Thoracic aorta (tissue), 2 donors: ENCODE measurements at places on chromosomes 11 and 22. TPM values are rescaled to one million over a fixed set of nuclear protein-coding genes. Genes with fewer than 3 reads are reported as not detected.

GRAP2 gene
- total RNA-seq = 1.8 TPM

GRCh38 chr11:79157738-79158137 lies 283.1 kb downstream of the TENM4 start:
- no peak for DNase-seq

SGSM1 gene
- 6.8 TPM for total RNA-seq

SMTNL1 gene
- not detected for total RNA-seq

DNA sequence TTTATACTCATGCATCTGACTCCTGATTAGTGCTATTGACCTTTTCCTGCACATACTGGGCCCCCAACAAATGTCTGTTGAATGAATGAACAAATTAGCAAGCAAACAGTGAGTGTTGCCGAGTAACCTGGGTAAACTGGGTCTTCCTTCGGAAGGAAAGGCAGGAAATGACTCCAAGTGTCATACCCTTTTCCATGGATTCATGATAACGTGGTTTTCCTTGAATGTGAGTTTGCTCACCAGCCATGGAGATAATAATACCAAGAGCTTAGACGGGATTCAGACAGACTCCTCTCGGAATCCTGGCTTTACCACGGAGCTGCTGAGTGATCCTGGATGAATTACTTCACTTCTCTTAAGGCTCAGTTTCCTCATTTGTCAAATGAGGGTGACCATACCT lies 16.7 kb downstream of the TECTA start:
- no peak for DNase-seq

GTF2H1 gene
- total RNA-seq = 32.9 TPM

DNA sequence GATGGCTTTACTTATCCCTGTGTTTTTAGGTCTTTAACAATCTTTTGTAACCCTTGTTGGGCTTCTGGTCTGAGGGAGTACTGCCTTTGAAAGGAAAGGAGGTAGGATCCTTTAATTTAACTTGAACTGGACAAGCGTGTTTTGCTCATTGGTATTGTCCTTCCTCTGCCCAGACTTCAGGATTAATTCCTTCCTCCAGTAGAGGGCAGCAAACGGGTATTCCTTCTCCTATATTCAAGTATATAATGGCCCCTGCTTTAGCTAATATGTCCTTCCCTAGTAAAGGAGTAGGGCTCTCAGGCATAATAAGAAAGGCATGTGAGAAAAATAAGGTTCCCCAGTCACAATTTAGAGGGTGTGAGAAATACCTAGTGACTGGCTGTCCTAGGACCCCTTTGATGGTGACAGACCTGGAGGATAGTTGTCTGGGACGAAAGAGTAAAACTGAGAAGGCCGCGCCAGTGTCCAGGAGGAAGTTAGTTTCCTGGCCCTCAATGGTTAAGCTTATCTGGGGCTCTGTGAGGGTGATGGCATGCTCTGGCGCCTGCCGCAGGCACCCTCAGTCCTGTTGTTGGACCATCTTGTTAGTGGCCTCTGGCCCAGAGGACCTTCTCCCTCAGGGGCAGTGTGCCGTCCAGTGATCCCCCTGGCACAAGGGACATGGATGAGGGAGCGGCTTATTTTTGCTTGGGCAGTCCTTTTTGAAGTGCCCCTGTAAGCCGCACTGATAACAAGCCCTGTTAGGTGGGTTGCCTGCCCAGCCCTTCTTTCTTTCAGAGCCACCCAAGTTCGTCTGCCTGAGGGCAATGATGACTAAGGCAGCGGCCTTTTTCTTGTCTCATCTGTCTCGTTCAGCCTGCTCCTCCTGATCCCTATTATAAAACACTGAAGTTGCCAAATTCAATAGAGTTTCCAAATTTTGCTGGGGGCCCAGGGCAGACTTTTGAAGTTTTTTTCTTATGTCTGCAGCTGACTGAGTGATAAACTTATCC lies 51.8 kb downstream of the C11orf71 start:
- no peak for DNase-seq

DNA sequence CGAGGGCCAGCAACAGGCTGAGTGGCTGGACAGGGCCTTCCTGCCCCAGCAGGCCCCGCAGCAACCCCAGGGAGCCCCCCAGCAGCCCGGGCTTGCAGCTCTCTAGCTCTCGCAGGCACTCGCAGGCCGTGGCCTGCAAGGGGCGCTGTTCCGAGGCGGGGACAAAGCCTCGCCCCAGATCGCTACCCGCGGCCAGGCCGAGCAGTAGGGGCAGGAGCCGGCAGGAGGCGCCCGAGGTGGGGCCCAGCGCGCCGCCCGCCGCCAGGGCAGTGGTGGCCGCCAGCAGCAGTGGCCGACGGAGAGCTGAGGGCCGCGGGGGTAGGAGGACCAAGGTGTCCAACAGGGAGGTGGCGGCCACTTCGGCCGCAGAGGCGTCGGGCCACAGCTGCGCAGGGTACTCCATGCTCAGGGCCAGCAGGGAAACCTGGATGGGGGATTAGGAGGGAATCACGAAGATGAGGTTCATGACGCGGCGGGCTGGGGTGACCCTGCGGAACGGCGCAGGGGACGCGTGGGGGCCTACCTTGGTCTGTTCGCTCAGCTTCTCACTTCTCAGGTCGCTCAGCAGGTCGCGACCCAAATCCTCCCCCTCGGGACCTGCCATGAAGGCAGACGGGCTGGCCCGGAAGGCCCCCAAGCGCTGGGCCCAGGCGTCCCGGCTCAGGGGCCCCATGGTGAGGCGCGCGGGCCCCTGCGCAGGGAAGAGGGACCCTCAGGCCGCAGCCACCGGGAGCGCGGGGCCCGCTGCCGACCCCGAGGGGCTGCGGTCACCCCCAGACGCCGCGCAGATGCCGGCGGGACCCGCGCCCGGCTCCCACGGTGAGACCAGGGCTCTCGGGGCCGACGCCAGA lies 632 bp downstream of the AP5B1 start:
- no peak for DNase-seq

DNA sequence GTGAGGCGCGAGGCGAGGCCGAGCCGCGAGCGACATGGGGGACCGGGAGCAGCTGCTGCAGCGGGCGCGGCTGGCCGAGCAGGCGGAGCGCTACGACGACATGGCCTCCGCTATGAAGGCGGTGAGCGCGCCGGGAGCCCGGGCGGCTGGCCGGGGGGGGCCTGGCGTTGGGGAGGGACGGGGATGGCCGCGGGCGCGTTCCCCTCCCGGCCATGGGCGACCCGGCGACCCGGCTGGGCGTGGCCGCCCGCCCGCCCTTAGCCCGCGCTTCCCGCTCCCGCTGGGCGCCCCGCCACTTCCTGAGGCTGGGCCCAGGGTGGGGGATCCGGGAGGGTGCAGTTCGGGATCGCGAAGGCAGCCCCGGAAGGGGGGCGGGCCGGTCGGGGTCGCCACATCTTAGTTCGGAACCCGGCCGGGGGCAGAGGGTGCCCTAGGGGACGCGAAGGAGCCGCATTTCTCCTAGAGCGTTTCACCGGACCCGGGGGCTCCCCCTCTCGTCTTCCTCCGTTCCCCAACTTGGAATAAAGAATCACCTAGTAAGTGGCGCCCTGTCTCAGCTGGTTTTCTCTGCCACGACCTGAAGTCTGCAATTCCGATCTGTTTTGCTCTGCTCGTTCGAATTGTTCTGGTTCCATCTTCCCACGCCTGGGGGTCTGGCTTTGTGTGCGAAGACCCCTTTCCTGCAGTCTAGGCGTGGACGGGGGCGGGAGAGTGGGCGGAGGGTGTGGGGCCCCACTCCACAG lies 536 bp downstream of the YWHAH start:
- DNase-seq = no peak

DNA sequence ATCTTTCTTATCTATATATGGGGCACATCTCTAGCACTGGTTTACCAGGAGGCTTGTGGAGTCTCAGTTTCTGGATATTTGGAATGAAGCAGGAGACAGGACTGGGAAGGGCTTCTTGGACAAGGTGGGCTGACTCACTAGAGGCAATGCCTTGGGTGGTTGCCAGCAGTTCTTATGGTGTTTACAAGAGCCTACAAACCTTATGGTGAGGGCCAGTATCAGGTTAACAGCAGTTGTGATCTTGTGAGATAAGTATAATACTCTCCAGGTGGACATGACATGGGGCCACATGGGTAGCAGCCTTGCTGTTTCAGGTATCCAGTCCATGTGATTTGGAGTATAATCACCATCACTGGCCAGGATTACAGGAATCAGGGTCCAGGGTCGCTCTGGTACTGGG lies 10.2 kb downstream of the FUT4 start:
- DNase-seq = no peak

OR8G1 gene
- not detected for total RNA-seq

DNA sequence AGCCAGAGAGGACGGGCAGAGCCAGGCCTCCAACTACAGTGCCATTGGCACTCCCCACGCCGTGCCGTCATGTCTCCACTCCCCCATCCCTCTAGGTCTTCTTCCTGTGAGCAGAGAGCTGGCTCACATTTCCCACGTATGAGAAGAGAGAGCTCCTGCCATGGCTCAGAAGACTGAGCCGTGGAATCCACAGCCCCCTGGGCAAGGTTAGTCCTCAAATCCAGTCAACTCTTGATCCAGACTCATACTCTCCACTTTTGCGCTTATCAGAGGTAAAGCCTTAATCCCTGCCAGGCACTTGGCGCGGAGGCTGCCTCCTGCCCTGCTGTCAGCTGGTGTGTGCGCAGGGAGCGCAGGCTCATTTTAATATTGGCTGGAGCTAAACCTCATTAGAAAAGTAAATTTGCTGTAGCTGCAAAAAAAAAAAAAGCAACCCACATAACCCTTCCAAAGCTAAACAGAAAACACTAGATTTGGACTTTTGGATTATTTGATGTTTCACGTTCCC lies 4.7 kb downstream of the B3GAT1 start:
- DNase-seq = no peak

- no peak for DNase-seq
Observed at GRCh38 chr11:130995266-130995665, 79.0 kb upstream of the SNX19 start.

DNA sequence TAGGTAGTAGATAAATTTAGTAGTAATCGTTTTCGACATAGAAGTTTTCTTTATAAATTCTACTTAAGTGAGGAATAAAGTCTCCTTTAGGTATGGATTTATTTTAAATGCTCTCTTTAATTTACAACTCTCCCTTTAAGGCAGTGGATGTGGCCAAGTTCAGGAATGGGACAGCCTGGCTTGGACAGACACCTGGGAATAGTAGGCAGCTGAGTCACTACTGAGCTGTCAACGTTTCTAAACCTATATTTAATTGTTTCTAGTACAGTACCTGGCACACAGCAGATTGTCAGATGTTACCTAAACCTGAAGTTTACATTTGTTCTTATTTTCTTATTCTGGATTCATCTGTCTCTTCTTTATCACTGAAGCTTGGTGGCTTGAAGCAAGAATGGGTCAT lies 85.1 kb downstream of the DEPDC5 start:
- DNase-seq = no peak

DNA sequence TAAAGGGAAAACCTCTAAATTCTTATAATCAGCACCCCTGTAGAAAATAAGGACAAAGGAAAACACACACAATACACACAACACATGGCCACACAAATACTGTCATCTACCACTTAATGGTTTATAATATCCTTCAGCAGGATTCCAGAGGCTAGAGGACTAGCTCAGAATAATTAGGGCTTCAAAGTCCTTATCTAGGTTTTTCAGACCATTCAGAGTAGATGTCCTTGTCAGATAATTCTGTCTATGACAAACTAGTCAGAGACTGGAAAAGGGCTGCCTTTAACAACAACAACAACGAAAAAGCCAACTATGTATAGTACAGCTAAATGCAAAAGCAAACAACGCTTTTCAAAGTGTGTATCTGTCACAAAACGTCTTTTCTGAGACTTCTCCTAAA lies 456.5 kb upstream of the CNTN5 start:
- DNase-seq = no peak

DNA sequence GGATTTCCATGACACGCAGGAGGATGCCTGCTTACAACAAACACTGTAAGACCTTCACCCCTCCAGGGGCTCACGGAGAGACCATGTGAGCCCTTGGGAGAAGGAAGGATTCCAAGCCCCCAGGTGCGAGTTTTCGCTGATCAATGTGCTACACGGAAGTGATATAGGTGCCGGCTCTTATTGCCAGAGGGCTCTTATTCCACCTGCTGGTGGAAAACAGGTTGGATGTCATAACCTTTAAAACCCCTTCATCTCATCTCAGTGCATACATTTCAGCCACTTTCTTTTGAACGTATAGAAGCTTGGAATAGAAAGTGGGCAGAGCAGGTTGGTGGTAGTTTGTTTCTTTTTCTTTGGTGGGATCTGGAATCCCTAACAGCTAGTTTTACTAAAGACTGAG lies 25.8 kb downstream of the LAYN start:
- no peak for DNase-seq

DNA sequence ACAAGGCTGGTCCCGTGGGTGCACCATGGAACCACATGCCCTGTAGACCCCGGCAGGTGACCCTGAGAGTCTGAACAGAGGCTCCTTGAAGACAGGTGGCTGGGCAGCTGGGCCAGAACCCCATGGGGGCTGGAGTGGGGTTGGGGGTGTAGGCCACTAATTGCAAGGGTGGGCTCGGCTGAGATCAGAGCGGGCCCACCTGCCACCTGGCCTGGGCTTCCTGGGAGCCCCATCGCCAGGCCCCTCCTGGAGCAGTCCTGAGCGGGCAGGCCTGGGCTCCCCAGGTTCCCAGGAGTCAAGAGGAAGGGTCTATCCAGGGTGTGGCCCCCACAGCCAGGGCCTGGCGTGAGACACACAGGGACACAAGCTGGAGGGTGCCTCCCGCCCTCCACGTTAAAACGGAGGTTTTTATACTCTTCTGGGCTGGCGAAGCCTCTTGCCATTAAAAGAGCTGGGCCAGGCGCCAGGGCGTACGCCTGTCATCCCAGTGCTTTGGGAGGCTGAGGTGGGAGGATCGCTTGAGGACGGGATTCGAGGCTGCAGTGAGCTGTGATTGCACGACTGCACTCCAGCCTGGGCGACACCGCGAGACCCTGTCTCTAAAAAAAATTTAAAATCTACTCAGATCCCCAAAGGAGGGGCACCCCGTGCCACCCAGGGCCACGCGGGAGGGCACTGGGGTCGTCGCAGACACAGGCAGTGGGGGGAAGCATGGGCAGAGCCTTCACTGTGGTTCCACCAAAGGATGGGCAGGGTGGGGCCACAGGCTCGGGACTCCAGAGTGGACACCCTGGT lies 4.8 kb upstream of the TRABD start:
- DNase-seq = no peak

DNA sequence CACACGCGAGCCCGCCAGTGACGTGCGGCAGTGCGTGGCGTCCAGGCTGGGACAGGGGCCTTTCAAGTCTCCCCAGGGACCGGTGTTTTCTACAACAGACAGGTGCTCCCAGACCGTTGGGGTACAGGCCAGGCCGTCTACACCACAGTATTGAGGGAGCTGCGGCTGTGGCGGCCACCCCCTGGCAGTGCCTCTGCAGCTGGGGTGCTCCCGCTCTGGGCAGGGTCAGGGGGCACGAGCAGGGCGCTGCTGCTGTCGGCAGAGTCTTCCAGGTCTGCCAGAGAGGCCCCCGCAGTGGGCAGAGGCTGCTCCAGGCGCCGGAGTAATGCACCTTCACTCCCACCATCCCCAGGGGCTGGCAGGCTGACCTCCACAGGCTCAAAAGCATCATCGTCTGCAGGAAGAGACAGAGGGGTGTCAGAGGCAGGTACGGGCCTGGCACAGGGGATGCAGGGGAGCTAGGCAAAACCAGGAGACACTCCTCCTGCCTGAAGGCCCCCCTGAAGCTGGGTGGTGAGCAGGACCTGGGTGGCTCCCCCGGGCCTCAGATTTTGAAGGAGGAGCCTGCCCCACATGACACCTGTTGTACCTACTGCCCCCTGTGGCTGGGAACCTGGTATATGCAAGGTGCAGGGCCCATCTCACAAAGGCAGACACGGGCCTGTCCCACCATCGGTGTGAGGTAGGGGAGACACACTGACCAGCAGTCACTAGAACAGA lies 83.3 kb downstream of the DGCR2 start:
- no peak for DNase-seq

CWF19L2 gene
- total RNA-seq = 23.3 TPM

GGA1 gene
- total RNA-seq = 61.2 TPM
